Activated T-helper 1 cell treated with Interleukin-2 at 50 U/mL for 16 hours (primary cell): ENCODE measurements at places on chromosomes 2 and 18.

DNA sequence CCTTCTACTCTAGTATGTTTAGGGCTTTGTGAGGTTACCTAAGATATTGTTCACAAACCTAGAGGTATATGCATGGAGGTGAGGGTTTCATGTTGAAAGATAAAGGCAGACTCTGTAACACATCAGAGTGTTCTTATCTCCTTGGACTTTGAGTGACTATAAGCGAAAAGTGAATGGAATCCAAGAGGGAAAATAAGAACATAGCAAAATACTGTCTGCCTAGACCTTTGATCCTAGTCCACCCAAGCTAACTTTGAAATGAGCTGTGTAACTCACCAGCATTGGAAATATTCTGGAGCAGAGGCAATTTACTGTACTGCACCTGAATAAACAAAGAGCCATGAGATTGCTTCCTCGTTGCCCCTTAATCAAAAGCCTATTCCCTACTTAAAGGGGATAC is 28.2 kb upstream of the GALNT1 start:
- DNase-seq, result no peak

DNA sequence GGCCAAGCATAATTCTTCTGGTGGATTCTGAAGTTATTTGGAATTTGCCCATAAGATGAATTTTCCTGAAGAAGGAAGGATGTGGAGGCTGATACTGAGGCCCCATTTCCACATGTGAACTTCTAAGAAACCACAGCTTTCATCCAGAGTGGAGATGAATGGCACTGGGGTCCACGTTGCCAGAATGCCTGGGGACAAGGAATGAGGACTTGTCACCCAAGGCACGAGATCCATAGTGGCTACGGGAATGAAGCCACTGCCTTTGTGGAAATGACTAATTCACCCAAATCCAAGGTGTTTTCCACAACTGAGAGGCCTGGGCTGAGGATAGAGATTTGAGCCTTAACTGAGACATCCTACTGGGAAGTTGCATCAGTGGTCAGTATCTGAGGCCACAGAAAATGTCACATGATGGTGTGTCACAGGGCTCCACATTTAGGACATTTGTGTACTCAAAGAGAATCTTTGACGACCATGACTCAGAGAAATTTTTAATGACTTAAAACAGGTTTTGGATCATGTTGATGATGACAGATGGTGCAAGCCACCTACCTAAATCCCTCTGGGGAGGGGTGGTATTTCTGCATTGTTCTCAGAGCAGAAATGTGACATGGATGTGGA is 286.1 kb downstream of the SOX11 start:
- no peak for DNase-seq

GRCh38 chr2:109527079-109527478 is 86.7 kb downstream of the SEPTIN10 start:
- no peak for DNase-seq

DNA sequence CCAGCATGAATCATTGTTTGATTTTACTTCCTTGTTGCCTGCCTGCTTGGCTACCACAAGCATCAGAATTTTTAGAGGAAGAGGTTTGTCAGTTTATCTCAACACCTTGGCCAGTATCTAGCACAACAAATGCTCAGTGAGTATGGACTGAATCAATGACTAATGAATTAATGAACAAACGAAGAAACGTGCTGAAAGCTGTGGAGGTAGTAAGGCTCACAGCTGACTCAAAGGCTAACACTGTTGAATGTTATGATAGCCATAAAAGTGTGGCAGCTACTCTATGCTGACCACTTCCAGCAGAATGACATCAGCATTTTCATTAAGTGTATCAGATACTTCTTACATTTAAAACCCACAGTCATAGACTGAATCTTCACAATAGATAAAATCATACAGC is 543.4 kb downstream of the IRS1 start:
- DNase-seq, result no peak
